ENCODE measurements at places on chromosomes 4 and X.

- no peak for DNase-seq
Observed at GRCh38 chr4:121243485-121243884, 79.4 kb upstream of the TNIP3 start.

- DNase-seq: no peak
Observed at GRCh38 chr4:1987296-1987695, 21.5 kb downstream of the NELFA start.

DNA sequence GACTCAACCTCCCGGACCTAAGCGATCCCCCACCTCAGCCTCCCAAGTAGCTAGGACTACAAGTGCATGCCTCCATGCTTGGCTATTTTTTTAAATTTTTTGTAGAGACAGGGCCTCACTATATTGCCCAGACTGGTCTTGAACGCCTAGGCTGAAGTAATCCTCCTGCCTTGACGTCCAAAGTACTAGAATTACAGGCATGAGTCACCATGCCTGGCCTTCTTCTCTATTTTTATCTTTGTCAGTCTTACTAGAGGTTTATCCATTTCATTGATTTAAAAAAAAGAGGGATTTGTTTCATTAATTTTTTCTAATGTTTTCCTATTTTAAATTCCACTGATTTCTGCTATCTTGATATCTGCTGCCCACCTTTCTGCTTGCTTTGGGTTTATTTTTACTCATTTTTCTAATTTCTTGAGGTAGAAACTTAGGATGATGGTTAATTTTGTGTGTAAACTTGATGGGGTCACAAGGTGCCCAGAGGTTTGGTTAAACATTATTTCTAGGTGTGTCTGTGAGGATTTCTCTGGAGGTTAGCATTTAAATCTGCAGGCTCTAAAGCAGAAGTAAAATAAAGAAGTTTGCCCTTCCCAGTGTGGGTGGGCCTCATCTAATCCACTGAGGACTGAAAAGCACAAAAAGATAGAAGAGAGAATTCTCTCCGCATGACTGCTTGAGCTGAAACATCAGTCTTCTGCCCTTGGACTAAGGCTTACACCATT is 116.2 kb upstream of the DCLK2 start:
- DNase-seq: no peak

- DNase-seq: no peak
Observed at GRCh38 chrX:79133904-79134303, 10.6 kb upstream of the GPR174 start.

DNA sequence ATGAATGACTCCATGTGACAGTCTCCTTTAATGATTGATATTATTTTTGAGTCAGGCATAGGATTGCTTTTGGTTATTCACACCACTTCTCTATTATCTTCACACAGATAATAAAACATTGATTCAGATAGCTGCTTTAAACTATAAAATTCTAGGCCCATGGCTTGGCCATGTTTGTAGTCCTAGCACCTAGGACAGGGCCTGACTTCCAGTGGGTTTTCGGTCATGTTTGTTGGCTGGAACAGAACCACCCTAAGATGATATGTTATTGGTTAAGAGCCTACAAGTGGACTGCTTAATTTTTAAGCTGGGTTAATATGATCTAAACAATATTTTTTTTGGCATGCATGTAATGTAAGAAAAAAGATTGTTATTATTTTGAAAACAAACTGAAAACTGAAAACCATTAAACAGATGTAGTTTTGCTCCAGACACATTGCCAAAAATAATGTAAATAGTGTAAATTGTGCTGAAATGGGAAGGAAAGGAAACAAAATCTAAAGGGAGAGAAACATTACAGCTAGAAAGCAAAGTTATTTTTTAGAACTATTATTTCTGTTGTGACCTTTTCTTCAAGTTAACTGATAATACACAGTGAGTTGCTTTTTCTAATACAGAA is 98.0 kb downstream of the FRAS1 start:
- no peak for DNase-seq

DNA sequence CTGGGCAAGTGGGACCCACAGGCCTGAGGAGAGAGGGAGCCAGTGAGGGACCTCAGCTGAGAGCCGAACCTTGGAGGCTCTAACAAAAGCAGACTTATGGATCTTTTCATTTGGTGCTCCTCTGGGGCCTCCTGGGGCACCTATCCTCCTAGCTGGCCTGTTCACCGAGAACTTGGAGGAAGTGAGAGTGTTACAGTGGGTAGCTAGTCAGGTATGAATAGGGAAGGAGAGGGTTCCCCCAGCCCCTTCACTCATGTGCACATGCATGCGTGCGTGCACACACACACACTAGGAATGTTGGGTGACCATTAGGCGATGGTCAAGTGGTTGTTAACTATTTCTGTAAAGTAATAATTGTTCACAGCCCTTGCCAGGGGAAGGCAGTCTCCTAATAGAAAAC is 18.6 kb upstream of the TMEM185A start:
- DNase-seq: no peak

DNA sequence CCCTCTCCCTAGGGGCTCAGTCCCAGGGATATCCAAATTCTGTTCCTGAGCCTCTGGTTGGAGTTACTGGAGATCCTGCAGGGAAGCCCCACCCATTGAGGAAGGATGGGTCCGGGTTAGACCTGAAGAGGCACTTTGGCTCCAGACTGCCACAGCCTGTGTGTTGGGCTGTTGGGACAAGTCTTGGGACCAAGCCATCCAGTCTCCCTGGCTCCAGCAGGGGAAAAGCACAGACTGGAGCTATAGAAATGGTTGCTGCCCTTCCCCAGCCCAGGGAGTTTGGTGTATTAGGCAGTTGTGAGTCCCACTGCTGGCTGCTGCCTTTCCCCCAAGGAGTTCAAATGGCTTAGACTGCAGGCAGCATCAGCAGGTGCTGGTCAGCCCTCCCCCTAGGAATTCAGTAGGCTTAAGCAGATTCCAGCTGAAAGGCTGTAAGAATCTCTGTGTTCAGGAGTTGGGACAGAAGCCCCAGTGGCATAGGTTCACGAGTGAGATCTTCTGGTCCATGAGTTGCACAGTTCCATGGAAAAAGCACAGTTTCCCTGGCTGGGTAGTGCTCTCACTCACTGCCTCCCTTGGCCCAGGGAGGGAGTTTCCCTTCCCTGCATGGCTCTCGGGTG is 344.0 kb upstream of the EPHA5 start:
- no peak for DNase-seq

- no peak for DNase-seq
Observed at GRCh38 chrX:135489542-135489941, 30.9 kb upstream of the INTS6L start.

GRCh38 chrX:12138361-12139313 is at the start of gene FRMPD4:
FRMPD4 (plus strand) TSS chrX:12138473; CDS start chrX:12138972, 499 bp downstream.
- no peak for DNase-seq

DNA sequence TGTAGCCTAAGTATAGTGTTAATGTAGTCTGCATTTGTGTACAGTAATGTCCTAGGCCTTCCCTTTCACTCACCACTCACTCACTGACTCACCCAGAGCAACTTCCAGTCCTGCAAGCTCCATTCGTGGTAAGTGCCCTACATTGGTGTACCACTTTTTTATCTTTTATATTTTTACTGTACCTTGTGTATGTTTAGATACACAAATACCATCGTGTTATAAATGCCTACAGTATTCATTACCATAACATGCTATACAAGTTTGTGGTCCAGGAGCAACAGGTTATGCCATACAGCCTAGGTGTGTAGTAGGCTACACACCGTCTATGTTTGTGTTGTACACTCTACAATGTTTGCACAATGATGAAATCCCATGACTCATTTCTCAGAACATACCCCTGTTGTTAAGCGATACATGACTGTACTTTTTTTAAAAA is 15.4 kb downstream of the TSPAN5 start:
- DNase-seq: no peak

- no peak for DNase-seq
Observed at GRCh38 chrX:151710457-151710856, 5.4 kb upstream of the FATE1 start.

- no peak for DNase-seq
Observed at GRCh38 chr4:145404761-145405160, 76.9 kb upstream of the SMAD1 start.

- DNase-seq: no peak
Observed at GRCh38 chrX:69603566-69604194, 12.2 kb upstream of the EDA start.

DNA sequence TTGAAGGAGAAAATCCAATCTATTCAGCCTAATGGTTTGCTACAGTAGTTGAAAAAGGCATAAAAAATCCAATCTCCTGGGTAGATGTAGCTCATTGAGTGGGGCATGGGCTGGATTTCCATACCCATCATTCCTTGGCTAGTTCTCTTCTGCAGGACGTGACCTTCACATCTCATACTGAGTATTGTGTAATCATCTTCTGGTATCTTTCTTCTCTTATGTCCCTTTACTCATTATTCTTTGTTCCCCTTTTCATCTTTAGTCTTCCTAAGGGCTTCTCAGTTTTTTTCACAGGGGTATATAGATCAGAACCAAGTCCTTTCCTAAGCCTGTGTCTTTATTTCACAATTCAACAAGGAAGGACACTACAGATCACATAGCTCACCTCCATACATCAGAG is 727.6 kb upstream of the MAGEB2 start:
- no peak for DNase-seq

DNA sequence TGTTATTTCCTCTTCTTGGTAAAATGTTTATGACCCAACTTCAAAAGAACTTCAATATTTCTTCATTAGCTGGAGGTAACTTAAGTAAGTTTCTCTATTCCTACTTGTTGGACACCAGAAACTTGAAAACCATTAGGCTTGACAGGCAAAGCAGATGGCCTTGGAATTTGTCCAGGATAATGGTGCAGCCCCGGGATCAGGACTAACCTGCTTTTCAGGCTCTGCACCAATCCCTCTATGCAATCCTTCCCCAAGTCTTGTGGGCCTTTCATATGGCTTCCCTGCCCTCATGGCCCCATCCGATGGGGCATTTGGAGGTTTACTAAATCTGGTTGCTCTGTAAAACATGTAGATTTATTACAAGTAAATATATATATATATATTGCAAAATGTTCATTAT is 68.5 kb downstream of the SPINK2 start:
- DNase-seq: peak; percentile 35

Data from DMS79 (cell line).